ENCODE measurements at places on chromosomes 1 and 21.

- DNase-seq = no peak
Observed at GRCh38 chr1:210236840-210237409, 4.3 kb downstream of the SERTAD4 start.

DNA sequence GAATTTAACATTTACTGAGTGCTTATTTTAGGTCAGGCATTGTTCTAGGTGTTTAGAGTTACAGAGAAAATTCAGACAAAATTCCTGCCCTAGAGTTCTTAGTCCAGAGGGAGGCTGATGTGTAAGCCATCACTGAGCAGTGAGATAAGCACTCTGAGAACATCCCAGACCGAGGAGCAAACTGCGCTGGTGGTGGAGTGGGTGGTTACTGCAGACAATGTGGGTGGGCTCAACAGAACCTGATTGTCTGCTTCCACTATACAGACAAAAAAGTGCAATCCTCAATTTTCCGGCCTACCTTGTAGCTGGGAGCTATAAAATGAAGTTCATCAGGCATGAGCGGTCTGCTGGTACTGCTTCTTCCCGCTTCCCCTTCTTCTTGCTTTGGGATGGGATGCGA lies 23.5 kb downstream of the PROK1 start:
- DNase-seq = no peak

DNA sequence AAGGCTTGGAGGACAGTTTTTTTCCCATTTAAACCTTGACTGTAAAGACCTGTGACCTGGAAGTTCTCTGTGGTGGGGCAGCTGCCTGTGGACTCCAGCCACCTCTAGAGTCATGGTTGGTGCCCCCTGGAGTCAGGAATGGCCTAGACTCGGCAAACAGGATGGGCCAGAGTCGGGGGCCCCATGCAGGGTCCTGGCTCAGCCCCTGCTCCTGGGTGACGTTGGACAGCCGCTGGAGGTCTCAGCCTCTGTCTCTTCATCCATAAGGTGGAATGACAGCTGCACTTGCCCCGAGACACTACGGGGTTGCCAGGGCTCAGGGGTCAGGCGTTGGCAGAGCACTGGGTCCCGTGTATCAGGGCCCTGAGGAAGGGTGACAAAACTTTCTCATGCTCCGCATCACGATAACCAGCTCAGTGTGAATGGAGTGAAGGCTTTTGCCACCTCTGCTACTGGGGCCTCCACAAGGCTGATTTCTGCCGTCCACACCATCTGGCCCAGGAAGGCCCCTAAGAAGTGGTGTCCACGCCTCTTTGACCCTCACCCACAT lies 58.5 kb upstream of the TTC34 start:
- no peak for DNase-seq

DNA sequence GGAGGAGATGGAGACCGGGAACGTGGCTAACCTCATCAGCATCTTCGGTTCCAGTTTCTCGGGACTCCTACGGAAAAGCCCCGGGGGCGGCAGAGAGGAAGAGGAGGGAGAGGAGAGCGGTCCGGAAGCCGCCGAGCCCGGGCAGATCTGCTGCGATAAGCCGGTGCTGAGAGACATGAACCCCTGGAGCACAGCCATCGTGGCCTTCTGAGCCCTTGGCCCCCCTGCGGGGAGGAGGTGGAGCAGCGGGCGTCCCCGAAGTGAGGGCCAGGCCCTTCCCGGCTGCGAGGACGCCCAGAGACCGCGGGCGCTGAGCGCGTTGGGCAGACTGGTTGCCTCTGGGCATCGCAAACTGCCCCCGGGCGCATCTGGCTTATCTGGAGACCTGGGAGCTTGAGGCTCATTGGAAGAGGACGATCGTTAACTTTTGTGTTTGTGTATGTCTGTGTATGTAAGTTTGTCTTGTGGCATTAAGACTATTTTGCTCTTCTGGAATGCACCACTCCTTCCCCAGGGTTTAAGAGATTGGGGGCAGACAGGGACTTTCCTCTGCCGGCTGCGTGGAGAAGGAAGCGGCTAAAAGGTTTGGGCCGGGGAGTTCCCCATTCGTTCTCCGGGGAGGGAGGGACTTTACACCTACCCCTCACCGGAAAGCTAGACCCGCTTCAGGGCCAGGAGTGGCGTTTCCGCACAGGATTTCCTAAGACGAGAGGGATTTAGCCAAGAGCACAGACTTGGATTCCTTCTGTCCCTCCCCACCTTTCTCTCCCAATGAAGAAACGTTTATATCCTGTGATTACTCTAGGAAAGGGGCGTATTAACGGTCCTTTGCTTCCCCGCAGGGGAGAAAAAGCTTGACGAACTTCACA lies 1.4 kb downstream of the IER5 start:
- peak; percentile 81 for DNase-seq

GRCh38 chr1:99198393-99198792 lies 65.9 kb upstream of the PLPPR4 start:
- DNase-seq = no peak

- DNase-seq = peak; percentile 95
Observed at GRCh38 chr1:223707256-223708000, 4.9 kb upstream of the CAPN2 start.

- DNase-seq = no peak
Observed at GRCh38 chr1:12135612-12136011, 31.2 kb upstream of the TNFRSF1B start.

DNA sequence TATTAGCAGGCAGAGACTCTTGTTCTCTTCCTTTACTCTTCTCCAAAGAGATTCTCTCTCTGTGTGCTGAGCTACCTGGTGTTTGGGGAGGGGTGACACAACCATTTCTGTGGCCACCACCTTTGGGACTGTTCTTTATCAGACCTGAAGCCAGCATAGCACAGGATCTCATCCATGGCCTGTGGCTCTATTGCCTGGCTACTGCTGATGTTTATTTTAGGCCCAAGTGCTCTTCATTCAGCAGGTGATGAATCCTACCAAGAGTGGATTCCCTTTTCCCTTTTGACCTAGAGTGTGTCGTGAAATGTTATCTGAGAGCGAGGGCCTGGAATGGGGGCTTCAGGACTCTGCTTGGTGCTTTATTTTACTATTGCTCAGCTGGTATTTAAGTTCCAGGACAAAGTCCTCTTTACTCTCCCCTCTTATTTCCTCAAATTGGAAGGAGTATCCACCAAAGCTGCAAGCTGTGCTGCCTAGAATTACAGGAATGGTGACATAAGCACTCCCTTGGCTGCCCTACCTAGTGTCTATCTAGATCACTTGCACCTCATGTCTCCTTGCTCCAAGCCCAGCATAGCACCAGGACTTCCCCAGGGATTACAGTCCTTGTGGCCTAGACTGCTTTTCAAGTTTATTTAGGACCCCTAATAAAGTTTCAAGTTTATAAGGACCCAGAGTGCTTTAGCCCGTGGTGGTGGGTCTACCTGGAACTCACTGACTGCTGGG lies 94.7 kb upstream of the GPR52 start:
- DNase-seq = no peak

DNA sequence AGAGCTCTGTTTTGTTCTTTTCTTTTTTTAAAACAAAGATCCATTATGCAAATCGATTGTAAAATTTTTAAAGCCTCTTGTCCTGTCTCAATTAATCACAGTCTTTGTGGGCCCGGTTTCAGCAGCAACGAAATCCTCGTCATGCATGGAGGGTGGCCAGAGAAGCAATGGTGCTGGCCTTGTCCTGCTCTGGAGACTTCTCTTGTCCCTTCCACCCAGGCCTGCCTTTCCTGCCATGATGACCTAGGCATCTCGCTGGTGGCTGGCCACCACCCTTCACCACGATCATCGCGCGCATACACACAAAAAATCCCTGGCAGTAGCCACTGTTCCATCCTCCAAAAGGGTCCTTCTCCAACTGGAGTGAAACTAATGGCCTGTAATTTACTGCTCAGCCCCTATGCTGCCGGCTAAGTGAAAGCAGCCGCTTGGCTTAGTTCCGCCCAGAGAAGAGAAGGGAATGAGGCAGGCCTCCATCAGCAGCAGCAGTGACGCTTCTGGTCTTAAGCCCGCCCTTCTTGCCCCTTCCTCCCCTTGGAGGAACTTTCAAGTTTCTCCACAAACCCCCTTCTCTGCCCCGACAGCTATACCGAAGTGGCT lies 309.5 kb downstream of the NPHP4 start:
- no peak for DNase-seq

DNA sequence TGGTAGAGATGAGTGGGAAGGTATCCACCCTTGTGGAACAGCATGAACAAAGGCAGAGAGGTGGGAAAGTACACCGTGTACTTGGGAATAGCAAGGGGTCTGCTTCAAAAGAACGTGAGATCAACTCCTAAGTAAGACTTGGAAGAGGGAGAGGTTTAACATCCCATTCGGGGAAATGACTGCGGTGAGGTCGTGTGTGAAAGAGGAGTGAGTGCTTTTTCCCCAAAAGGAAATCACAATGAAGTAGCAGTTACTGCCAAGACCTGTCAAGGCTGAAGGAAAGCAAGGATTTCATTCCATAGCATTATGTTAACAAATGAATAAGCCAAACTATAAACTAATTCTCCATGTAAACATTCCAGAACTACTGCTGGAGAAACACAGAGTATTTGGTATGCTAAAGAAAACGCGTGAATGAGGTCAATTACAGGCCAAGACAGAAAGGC lies 20.0 kb upstream of the SYDE2 start:
- no peak for DNase-seq

DNA sequence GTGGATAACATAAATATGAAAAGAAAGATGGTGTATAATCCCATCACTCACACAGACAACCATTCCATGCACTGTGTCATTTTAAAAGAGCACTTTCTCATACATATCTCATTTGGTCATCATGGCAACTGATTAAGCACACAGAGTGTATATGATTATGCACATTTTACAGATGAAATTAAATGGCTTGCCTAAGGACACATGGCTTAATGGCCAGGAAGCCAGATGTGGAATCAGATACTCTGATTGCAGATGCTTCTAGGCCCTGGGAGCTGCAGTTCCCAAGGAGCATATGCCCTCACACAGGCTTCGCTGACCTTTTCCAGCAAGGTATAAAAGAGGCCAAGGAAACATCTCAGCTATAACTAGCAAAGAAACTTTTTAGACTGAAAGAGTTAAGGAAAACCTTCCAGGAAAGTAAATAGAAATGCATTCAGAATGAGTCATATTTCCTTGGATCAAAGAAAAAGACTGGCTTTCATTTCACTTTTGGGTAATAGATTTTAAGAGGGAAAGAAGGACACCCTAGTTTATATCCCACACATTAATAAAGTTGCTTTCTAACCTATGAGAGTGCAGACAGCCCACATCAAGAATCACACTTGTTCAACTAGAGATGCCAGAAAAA lies 19.6 kb upstream of the FAM89A start:
- peak; percentile 14 for DNase-seq

DNA sequence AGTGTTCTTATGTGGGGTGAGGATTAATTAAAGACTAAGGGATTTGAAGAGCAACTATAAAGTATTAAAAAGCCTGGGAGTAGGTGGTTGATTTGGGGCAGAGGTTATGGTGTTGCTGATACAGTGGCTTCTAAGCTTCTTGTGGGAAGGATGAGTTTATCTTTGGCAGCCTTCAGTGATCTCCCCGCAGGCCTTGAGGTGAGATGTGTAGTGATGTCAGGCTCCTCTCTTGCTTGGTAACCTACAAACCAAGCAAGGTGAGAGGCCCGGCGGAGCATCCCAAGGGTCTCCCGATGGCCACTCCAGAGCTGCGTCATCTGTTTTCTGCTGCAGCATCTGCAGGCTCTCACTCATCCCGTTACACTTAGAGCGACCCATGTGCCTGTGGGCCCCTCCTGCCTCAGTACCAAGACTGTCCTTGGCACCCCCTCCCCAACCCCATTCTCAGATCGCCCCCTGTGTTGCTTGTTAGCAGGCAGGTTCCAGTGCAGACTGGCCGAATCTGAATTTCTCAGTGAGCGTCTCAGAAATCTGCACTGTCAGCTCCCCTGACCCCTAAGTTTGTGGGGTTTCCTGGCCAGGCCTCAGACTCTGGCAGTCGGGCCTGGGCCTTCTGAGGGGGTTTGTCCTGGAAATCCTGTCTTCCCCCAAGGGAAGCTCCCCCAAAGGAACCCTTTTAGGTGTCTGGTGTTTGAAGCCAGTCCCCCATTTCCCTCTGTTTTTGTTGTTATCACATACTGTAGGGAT lies 77.9 kb downstream of the GALNT2 start:
- no peak for DNase-seq

GRCh38 chr1:30681782-30682181 lies 41.6 kb downstream of the MATN1 start:
- DNase-seq = no peak

DNA sequence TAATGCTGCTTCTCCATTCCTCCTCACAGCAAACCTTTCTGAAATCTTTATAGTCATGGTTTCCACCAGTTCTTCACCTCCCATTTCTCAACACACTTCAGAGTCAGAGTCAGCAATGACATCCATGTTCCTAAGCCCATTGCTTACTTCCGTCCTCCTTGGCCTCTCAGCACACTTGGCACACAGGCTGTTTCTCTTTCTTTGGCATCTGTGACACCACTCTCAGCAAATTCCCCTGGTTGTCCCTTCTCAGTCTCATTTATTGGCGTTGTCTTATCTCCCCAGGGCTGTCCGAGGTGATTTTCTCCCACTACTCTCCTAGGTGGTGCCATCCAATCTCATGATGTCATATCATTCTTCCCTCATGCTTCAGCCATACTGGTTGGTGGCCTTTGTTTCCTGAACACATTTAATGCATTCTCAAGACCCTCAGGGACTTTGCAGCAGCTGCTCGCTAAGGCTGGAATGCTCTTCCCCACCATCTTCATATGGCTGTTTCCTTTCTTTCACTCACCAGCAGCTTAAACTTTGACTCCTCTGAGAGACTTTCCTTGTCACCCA lies 3.3 kb upstream of the LGALS8 start:
- no peak for DNase-seq

- peak; percentile 20 for DNase-seq
Observed at GRCh38 chr1:45979778-45980176, 152.7 kb downstream of the PIK3R3 start.

GRCh38 chr1:159261721-159262494 lies 40.2 kb upstream of the FCER1A start:
- DNase-seq = no peak

- no peak for DNase-seq
Observed at GRCh38 chr1:196774603-196775002, at the start of gene CFHR3. Gene CFHR3, plus strand, starts transcription at chr1:196774840. Its CDS starts 47 bp downstream, at chr1:196774887.

DNA sequence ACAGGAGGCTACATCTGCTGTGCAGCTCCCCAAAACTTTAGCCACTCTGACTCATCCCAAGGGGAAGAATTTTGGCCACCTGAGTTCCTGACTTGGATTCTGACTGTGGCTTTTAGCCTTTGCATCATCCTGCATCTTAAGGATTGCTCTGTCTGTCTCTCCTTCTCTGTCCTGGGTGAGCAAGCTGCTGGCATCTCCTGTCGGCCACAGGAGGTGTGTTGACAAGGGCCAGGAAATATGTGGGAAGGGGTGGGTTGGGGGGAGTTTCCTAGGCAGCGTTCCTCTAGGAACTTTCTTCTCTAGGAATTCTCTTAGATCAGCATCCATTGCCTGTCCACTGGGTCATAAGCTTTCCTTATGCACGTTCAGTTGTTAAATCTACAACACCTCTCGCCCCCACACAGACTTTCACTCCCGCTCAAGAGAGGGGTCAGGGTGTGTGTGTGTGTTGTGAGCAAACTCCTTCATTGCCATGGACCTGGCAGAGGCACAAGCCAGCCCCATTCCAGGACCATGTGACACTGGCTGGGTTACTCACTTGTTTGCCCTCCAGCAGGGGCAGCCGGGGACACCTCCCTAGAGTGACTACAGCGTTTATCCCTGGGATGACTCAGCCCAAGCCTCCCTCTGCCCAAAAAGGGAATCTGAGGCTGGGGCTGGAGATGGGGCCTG lies 145.0 kb upstream of the DUSP10 start:
- no peak for DNase-seq

- DNase-seq = no peak
Observed at GRCh38 chr1:74935446-74935845, 198.7 kb upstream of the LHX8 start.

Measured in dermis blood vessel endothelial cell (primary cell).